Prostate gland (tissue), 2 donors: ENCODE measurements at places on chromosomes 6 and 20.

DNA sequence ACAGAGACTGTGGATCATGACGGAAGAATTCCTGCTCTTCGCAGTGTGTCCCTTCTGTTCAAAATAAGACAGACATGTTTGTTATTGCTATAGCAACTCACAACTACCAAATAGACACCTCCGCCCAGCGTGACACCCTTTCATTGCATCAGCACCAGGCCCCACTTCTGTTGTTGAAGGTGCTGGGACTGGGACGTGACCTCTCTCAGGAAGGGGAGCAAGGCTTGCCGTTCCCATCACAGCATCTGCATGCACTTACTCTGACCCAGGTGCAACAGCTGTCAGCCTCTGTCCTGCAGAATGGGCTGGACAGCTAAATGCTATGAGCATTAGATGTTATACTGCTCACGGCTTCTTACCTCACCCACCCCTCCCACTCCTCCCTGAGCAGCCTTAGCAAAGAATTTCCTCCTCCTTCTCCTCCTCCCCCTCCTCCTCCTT, 94.1 kb downstream of the DACT2 start:
- no peak for DNase-seq

GRCh38 chr6:92150553-92150952, 1268.8 kb downstream of the EPHA7 start:
- no peak for DNase-seq

DNA sequence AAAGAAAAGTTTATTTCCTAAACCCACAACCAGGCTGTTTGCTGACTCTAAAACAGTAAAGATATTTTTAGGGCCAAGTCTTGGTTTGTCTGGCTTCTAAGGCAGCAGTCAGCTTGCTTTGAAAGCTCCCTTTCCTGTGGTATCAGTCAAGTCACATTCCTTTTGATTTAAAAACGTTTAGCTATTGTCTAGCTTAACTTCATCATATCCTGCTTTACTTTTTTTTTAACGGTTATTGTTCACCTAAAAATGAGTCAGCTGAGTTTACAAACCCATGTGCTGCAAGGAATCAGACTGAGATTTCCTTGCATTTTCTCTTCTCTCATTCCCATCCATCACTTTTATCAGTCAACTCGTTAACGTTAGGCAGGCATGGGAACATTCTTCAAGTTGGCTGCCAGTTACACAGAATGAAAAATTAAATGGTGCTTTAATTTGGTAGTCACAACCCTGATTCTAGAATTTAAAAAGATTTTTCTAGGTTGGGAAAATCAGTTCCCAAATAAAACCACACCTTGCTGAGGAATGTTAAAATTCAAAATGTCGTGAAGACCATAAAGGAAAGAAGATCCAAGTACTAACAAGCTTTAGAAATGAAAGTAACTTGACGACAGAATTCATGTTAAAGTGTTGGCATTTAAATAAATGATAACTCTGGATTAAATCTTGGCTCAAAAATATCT, 45.9 kb downstream of the ELOVL5 start:
- no peak for DNase-seq

DNA sequence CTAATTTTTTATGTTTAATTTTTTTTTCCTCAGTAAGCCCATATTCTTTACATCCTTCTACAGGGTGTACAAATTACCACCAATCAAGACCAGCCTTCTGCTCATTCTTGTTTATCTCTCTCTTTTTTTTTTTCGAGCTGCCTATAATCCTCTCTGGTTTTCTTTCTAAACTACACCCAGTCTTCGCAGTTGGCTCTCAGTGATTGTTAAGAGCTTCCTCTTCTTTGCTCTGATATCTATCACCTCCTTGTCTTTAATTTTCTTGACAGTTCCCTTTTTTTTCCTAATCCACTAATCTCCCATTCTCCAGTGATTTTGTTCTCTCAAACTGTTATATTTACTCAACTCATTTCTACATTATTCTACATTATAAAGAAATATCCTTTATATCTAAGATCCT, 38.5 kb upstream of the PTPRK start:
- DNase-seq: no peak

- no peak for DNase-seq
Observed at GRCh38 chr6:1739220-1739619, 129.5 kb downstream of the FOXC1 start.

GRCh38 chr20:25699914-25700313, 3.3 kb upstream of the ZNF337 start:
- DNase-seq: no peak

DNA sequence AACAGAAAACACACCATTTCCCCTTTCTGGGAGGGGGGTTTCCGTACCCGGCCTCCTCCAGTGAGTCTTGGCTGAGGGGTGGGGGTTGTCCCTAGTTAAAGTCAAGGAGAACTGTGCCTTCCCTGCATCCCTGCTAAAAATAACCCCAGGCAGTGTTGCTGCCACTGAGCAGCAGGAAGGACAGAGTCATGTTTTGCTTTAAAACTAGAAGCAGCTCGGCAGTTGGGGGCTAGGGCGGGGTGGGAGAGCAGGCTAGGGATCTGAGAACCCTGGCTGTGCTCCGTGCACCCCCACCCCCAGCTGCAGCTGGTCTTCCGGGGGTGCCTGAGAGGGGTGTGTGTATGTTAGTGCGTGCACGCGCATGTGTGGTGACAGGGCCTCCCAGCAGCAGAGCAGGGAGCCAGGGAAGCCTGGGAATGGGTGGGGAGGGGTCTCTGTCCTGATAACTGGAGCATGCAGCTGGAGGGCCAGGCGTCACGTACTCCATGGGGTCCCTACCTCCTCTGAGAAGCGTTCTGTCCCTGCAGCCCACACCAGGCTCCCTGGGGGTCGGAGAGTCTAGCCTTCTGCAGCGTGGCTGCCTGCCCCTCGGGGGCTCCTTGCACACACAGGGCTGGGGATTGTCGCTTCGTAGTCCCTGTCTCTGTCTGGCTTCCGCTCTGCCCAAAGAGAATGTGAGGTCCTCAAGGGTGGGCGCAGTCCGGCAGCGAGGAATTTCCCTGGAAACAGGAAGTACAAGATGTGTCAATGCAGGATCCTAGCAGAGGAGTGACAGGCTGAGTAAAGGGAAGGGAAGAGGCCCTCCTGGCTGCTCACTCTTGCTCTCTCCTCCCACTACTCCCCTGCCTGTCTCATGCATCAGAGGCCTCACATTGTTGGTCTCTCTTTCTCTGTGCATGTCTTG, 16.8 kb upstream of the ARMC12 start:
- no peak for DNase-seq

GRCh38 chr6:168537540-168537884, 96.5 kb downstream of the SMOC2 start:
- DNase-seq: no peak

GRCh38 chr6:141401168-141401567, 731.6 kb upstream of the GJE1 start:
- DNase-seq: no peak

DNA sequence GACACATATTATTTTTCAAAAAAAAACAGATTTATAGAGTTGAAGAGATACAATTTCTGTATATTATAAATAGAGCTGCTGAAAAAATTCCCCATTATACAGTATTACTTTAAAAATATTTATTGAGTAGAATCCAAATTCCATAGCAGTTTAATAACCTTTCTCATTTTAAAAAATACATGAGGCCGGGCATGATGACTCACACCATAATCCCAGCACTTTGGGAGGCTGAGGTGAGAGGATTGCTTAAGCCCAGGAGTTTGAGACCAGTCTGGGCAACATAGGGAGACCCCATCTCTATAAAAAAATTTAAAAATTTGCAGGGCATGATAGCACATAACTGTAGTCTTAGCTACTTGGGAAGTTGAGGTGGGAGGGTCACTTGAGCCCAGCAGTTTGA, 13.0 kb downstream of the ATRN start:
- DNase-seq: no peak

- DNase-seq: no peak
Observed at GRCh38 chr6:63609231-63609630, 26.4 kb upstream of the PHF3 start.

GRCh38 chr6:159886270-159886669, 4.5 kb upstream of the MAS1 start:
- DNase-seq: no peak

DNA sequence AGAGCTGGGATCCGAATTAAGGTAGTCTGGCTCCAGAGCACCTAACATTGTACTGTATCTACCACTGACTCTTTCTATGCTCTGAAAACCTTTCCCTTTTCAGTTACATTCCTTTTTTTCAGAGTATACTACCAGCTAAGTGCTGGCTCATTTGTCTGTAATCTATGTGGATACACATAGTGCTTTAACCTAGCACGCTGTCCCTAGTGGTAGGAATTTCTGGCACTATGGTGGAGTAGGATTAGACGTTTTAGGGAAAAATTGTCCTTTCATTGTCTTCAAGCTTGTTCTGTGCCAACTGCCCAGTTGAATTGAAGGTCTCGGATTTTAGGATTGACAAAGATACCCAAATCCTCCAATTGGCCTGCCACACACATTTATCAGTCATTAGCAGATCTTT, 259.1 kb upstream of the FERMT1 start:
- DNase-seq: no peak

DNA sequence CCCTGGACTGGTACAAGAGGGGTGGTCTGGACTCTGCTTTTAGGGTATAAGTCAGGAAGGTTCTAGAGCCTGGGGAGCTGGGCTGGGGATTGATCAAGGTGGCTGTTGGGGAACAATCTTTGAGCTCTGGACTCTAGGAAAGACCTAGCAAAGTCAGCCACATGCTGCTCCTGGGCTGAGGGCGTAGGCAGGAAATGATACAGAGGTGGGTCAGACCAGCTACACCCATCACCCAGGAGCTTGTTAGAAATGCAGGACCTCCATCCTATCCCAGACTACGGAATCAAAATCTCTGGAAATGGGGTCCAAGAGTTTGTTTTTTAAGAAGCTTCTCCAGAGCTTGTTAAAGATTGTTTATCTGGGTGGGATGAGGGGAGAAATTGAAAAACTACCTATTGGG, 9.4 kb downstream of the ADTRP start:
- no peak for DNase-seq

DNA sequence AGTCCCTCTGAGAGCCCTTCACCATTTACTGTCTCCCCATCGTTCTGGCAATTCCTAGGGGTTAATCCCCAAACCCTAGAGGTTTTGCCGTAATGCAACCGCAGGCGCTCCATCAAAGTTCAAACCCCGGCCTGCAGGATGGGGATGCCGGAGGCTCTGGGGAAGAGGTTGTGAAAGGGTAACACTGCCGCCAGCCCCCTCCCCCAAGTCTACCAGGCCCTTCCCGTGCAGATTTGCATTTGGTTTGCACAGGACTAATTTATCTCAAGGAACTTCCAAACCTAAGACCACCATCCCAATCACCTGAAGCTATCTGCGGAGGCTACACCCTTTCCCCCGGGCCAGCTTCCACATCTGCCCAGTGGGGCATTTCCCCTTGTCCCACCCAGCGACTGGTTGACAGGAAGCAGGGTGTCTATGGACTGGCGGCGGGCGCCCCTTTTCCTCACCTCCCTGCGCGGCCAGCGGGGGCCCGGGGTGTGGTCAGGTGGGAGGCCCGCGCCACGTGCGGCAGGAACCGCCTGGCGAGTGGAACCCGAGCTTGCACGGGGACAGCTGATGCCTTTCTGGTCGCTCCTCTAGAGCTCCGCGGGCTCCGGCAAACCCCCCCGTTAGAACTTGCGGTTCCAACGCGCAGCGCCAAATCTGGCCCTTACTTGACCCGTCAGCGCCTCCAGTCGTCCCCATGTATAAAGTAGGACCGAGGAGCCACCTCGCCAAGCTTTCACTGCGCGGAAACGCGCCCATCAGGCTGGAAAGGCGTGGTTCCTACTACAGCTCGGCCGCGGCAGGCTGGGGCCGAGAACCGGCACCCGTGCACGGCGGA, 9.4 kb upstream of the SLC4A11 start:
- DNase-seq: no peak

GRCh38 chr6:156351346-156351966, 425.7 kb upstream of the ARID1B start:
- DNase-seq: no peak

DNA sequence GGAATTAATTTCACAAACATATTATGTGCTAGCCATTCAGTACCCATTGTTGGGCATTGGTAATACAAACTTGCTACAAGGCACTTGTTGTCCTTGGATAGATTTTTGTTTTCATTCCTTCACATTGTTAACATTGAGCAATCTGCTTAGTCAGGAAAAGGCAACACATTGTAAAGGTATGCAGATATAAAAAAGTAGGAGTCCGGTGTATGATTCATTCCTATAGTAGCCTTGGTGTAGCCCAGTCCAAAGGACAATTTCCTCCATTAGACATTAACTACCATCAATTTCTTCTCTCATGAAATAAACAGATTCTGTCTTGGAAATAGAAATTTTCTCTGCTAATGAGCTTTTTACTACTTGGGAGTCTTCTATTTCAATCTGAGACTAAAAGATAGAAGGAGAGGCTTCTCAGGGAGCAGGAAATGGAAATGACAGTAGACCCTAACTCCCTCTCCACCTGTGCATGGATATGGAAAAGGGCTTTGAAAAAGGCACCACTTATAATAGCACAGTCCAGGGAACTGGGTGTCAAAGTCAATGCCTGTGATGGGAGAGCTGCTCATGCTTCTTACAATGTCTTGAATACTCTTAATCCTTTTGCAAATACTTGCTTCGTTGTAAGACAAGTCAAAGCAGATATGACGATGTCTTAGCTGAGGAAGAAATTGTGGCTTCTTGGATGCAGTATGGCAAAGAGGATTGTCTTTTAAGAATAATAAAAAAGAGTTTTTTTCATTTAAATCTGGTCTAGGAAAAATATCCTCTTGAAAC, 369.4 kb upstream of the CITED2 start:
- DNase-seq: no peak

- DNase-seq: no peak
Observed at GRCh38 chr20:20393207-20394120, 25.6 kb downstream of the INSM1 start.

DNA sequence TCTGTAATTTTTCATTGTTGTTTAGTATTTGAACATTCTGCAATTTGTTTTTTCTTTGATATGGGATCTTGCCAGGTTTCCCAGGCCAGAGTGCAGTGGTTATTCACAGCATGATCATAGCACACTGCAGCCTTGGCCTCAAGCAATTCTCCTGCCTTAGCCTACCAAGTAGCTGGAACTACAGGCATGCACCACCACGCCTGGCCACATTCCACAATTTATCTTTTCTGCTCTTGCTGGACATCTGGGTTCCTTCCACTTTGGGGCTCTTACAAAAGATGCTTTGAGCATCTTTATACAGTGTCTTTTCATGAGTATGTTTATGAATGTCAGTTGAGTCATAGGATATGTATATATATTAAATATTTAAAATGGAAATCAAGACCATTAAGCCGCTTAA, 42.0 kb downstream of the PGM3 start:
- no peak for DNase-seq
